ENCODE measurements at places on chromosomes 16 and 17. TPM values are rescaled to one million over a fixed set of nuclear protein-coding genes. Genes with fewer than 3 reads are reported as not detected.

OR2C1 gene
- 0.13 TPM for polyA plus RNA-seq

DNA sequence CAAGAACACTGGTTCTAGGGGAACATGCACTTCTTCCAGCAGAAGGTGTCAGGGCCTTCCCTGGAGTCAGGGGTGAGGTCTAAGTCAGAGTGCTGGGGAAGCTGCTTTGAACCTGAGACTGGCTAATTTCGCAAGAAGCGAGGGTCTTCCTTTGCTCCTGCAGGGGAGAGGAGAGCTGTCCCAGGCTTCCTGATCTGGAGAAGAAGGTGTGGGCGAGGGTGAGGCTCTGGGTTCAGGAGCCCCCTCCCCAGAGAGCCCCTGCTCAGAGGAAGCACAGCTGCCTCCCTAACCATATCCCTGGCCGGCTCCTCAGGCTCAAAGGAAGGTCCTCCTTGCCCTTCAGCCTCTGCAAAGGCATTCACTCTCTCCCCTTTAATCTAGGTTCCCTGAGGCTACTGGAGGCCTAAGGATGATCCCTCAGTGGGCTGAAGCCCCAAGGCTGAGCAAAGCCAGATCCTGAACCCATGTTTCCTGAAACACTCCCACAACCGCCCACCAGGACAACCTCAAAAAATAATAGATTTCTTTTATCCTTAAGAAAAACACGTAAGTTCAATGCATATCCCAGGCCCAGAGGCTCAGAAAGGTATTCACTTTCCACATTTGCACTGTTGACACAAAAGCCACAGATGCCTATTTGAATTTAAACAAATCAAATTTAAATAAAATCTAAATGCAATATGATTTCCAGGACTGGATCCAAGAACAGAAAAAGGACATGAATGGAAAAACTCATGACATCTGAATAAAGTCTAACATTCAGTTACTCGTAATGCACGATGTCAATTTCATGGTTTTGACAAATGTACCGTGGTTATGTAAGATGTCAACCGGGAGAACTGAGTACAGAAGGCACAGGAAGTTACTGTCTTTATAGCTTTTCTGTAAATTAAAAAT lies 71.5 kb upstream of the RCVRN start:
- H3K27ac ChIP-seq = no peak overlapping the region
- no peak overlapping the region for H3K4me3 ChIP-seq
- no peaks in the 10 kb centered on the region for H3K36me3 ChIP-seq
- no peaks in the 10 kb centered on the region for H3K27me3 ChIP-seq
- no peak for DNase-seq
- H3K4me1 ChIP-seq = no peaks in the 10 kb centered on the region

UBE2O gene
- 14.6 TPM for polyA plus RNA-seq

DNA sequence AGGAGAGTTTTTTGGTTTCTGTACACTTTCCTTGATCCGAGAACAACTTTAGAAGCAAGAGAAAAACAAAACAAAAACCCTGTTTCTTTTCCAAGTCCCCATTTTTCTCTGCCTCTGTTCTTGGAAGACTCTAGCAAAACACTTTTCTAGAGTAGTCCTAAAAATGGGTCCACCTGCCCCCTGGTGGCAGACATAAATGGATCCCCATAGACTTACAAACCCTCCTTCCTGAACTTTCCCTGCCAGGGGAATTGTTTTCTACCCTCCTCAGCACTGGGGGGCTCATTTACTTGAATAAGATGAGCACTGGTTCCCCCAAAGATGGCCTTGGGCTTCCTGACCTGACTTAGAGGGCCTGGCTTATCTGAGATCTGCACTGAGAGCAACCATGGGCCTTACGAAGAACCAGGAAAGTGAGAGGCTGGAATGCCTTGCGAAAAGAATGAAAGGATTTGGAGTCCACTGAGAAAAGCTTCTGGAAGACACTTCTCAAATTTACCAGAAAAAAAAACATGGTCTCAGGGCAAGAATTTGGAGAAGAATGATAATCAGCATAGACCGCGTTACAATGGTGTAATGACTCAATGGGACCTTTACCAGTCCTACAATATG lies 48.0 kb upstream of the CDYL2 start:
- DNase-seq = no peak
- H3K4me3 ChIP-seq = no peak overlapping the region
- no peaks in the 10 kb centered on the region for H3K36me3 ChIP-seq

- no peaks in the 10 kb centered on the region for H3K27me3 ChIP-seq
- H3K4me3 ChIP-seq = no peak overlapping the region
- peaks cover 7% of the 10 kb centered on the region for H3K4me1 ChIP-seq
Observed at GRCh38 chr16:87234601-87235000, 82.6 kb downstream of the C16orf95 start.

VASN gene
- not detected for polyA plus RNA-seq

- no peaks in the 10 kb centered on the region for H3K36me3 ChIP-seq
- H3K27ac ChIP-seq = no peak overlapping the region
- no peaks in the 10 kb centered on the region for H3K4me1 ChIP-seq
- no peaks in the 10 kb centered on the region for H3K27me3 ChIP-seq
Observed at GRCh38 chr16:66660422-66661209, 35.9 kb downstream of the CMTM4 start.

- H3K4me1 ChIP-seq = peaks cover 8% of the 10 kb centered on the region
- no peak overlapping the region for H3K4me3 ChIP-seq
- no peak overlapping the region for H3K27ac ChIP-seq
- no peaks in the 10 kb centered on the region for H3K36me3 ChIP-seq
- DNase-seq = no peak
- no peaks in the 10 kb centered on the region for H3K27me3 ChIP-seq
Observed at GRCh38 chr16:31286421-31287032, 26.8 kb downstream of the ITGAM start.

PIK3R6 gene
- 0.13 TPM for polyA plus RNA-seq

GRCh38 chr16:14322186-14322585 lies 251.1 kb downstream of the MRTFB start:
- no peak for DNase-seq
- no peak overlapping the region for H3K4me3 ChIP-seq
- H3K36me3 ChIP-seq = no peaks in the 10 kb centered on the region
- H3K27ac ChIP-seq = no peak overlapping the region
- no peaks in the 10 kb centered on the region for H3K27me3 ChIP-seq
